HS-27A (cell line): ENCODE measurements at places on chromosomes 16 and 17.

DNA sequence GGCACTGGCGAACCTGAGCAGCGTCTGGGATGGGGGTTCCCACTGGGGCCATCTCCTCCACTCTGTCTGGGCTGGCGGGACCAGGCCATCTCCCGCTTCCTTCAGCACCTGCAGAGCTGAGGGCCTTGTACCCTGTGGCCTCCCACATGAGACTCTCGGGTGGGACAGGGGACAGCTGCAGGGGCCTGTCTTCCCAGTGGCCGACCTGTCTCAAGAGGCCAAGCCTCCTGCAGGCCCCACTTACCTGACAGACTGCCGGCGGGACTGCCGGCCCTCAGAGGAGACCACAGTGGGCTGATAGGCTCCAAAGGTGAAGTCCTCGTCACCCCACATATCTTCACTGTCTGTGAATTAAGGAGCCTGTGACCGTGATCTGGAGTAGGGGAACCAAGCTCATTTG is 15.7 kb downstream of the FBF1 start:
- no peak for DNase-seq

GRCh38 chr17:40071313-40072039 is 8.7 kb downstream of the THRA start:
- no peak for DNase-seq

DNA sequence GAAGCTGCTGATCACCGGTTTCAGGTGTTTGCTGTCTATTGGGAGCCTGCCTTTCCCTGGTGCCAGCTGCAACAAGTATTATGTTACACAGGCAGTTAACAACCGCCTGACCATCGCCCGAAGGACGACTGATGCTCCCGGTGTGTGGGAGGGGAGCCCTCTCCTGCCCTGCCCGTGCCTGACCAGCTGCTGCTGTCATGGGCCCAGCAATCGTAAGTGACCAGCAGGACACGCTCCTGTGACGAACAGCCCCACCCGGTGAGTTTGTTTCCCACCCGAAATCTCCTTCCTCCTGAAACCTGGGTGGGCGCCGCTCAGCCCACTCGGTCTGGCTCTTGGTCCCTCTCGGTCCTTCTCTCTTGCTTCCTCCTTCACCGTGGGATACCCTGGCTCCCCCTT is 17.9 kb upstream of the UBE2I start:
- no peak for DNase-seq

DNA sequence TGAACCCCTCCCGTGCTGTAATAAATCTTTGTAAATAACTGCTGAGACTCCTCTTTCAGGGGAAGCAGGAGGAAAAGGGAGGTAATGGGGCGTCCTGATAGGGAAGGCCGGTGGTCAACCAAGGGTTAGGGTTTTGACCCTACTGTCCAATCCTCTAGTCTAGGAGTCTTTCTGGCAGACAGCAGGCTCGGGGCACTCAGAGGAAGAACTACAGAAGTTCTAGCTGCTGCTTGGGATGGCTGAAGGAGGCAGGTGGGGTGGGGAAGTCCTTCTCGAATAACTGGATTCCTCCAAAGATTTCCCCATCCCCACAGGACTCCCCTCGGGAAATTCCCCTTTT is 387 bp upstream of the STARD3 start:
- no peak for DNase-seq

DNA sequence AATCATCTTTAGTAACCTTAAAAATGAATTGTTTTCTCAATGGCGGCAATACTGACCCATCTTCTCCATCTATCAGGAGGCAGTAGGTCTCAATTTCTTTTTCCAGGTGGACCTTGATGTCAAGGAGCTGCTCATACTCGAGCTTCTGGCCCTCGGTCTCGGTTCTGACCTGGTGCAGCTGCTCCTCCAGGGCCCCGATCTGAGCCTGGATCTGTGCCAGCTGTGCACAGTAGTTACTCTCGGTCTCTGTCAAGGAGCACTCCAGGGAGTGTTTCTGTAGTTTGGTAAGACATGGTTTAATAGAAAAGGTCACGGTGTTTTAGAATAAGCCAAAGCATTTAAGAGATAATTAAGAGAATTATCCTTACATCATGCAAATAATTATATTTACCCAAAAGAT is 4.9 kb downstream of the KRT27 start:
- no peak for DNase-seq

GRCh38 chr17:9036336-9036735 is 15.0 kb downstream of the NTN1 start:
- no peak for DNase-seq

- no peak for DNase-seq
Observed at GRCh38 chr17:35312790-35313711, 60.4 kb downstream of the SLFN11 start.

- no peak for DNase-seq
Observed at GRCh38 chr16:78884204-78884603, 716.3 kb downstream of the MAF start.

DNA sequence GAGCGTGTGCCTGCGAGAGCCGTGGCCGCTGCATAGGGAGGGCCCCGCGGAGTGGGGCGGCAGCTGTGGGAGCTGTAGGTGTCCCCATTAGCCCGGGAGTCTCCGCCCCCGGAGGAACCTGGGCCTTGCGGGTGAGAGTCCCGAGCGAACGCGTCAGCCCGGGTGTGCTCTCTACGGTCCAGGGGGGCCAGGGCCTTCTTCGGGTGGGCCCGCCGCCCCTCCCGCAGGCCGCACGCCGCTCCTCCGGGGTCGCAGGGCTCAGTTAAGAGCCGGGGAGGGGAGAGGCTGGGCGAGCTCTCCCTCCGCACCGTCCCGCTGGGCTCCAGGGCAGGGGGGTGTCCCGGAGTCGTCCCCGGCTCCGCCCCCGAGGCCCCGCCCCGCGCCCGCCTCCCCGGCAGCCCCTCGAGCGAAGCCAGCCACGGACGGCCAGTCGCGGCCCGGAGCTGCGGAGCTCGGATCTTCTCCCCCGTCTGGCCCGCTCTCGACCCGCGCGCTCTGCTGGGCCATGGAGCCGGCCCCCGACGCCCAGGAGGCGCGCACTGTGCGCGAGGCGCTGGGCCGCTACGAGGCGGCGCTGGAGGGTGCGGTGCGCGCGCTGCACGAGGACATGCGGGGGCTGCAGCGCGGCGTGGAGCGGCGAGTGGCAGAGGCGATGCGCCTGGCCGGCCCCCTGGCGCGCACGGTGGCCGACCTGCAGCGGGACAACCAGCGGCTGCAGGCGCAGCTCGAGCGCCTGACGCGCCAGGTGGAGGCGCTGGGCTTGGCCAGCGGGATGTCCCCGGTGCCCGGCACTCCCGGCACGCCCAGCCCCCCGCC is at the start of gene SMTNL2:
Gene SMTNL2, plus strand, starts transcription at position 429 of the 816 bp plus-strand sequence. Its CDS starts 77 bp downstream, at position 506.
- DNase-seq = no peak

- no peak for DNase-seq
Observed at GRCh38 chr17:63754046-63754445, 12.4 kb upstream of the STRADA start.

DNA sequence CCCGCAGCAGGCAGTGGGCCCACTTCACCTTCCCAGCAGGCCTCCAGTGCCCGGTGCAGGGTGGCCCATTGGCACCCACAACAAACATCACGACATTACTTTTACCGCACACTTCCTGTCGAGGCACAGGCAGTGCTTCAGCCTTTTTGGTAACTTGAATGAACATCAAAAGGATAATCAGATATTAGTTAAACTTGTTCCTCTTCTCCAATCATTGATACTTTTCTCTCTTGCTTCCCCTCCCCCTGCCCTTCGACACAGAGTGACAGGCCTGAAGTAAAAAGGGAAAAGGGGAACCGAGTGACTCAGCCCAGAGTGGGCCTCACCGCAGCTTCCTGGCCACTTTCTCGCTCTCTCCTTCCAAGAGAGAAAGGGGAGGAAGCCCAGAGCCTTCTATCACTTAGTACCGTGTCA is 507.0 kb downstream of the MAF start:
- no peak for DNase-seq

GRCh38 chr17:41785091-41785858 is 1.2 kb downstream of the JUP start:
- DNase-seq = no peak
